Fibroblast of skin of right quadriceps (primary cell): ENCODE measurements at places on chromosomes 5 and 9.

DNA sequence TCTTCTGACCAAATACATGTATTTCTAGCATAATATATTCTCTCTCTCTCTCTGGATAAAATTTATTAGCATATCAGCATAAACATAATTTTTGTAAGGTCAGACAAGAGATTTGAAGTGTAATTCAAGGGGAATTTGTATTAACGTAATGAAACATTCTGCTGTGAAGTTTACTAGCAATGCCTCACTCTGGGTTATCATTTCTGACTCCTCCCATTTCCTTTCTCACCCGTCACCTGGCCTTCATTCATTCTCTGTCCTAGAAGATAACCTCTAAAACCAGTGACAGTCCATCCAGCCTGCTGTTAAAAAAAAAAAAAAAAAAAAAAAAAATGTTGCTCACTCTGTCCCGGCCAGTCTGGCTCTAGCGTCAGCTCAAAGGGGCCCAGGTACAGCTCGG, 27.1 kb downstream of the GRAMD2B start:
- DNase-seq: no peak

GRCh38 chr9:72185561-72185960, 36.3 kb downstream of the GDA start:
- no peak for DNase-seq

DNA sequence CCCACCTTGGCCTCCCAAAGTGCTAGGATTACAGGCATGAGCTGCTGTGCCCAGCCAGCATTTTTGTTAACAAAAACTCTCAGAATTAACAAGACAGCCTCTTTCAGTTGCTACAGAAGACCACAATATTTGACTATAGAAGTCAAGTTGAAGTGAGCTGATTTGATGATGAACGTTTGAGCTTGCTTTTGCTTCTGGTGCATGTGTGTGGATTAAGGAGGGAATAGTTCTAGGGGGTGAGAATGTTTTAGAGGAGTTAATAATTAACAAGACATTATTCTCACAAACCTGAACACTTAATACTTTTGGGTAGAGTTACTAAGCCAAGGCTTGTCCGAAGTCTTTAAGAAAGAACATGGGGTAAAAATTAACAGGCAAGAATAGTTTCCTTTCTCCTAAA, 191.6 kb downstream of the TENT4A start:
- DNase-seq: no peak

DNA sequence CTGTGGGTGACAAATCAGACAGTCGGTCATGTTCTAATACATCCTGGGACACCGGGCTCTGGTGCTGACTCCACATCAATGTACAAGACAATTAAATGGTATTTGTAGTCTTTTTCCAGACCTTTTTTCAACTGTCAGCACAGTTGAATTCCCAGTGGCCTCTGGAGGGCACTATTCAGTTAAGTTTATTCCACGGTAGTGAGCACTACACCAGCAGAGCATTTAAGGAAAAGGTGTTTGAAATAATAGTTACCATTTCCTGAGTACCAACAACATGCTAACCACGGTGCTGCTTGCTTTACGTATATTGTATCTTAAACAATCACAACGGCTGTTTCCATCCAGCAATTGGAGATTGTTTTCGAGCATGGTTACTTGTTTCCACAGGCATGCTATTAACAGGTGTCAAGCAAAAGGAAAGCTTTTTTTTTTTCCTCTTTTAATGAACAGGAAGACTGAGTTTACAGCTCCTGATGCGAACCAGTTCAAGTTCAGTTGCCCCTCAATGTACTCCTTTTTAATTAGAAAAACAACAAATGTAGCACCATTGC, 186.7 kb downstream of the PDZD2 start:
- DNase-seq: peak; percentile 60

DNA sequence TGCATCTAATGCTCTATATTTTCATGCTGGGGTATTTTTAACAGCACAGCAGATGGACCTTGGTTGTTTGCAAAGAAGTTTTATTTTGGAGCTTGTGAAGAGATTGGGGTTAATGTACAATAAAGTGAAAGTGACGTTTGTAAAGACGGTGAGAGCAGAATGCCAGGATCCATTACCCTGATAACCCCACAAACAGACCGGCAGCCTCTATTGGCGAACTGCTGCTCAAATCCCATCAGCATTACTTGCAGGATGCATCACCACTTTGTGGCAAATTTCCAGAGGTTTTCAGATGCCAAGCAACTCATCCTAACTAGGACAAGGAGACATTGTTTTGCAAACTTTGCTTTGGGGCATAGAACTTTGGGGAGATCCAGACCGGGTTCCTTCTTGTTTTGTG, 383.3 kb upstream of the ZNF462 start:
- DNase-seq: peak; percentile 77

GRCh38 chr9:10230512-10230911, 382.3 kb downstream of the PTPRD start:
- no peak for DNase-seq

DNA sequence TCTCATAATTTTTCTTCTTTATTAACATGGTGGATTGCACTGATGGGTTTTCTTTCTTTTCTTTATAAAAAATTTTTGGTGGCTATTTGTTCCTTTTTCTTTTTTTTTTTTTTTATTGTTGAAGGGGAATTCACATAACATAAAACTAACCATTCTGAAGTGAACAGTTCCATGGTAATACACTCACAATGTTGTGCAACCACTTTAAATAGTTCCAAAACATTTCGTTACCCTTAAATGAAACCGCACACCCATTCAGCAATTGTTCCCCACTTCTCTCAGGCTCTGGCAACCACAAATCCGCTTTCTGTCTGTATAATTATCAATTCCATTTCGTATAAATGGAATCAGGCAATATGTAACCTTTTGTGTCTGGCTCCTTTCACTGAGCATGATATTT, 11.7 kb upstream of the SETX start:
- no peak for DNase-seq

DNA sequence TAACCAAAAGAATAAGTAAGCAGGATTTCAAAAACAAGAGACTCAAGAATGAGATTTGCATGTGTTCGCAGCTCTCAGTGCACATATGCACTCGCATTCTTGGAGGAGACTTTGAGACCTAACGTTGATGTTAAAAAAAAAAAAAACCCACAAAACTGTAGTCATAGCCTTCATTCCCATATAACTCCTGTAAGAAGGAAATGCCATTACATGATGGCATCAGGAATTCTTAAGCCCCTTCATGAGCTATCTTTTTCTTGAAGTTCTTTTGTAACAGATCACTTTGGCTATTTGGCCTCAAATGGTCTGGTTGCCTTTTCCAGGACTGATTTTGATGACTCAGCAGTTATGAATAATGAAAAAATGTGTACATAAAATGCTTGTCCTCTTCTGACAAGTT, 113.8 kb downstream of the ALDH1A1 start:
- peak; percentile 88 for DNase-seq

DNA sequence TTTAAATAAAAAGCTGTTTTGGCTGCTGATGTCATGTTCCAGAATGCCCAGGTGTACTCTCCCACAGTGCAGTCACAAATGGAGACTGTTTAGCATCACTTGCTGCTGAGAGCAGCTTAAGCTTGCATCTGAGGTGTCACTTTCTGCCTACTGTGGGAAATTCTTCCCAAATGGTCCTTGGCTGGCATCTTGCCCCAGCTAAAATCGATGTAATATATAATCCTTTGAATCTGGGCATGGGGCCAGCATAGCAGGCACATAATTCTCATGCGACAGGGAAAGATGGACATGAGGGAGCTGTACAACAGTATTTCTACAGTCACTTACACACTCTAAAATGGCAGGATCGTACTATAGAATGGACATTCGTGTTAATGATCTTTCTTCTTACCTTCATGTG, 144.3 kb downstream of the MACIR start:
- DNase-seq: no peak

DNA sequence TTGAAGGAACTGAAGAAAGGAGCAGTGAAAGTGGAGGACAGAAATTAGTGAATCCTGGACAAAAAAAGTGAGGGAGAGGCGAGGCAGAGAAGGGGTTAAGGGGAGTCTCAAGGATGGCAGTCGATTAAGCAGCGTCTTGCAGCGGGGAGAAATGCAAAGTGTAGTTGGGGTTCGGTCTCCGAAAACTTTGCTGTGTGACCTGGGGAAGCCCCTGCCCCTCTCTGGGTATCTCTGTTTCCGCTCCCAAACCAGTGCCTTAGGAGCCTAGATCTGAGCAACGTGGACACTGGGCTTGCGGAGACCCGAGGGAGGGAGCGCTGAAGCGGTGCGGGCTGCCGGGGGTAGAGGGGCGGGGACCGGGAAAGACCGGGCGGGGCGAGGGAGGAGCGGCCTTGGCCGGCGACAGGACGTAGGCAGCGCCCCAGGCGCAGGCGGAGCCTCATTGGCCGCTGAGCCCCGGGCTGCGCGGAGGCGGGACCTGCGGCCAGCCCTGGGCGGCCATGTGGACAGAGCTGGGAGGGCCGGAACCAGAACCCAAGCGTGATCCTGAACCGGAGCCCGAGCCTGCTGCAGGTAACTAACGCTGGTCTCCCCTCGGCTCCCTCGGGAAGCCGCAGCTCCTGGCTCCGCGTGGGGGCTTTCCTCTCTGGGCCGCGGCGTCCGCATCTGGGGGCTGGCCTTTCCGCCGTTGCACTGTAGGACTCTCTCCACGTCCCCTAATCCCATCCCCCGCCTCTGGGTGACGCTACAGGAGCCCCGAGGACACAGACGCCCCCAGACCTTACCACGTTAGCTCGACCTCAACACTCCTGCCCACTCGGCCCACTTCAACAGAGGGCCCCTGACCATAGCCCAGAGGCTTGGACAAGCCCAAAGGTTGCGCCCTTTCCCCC, at the start of gene ALDH1B1:
ALDH1B1 (plus strand) TSS at position 468 of the 893 bp plus-strand sequence. CDS start 3,047 bp downstream, outside the sequence.
- DNase-seq: peak; percentile 79

GRCh38 chr5:94326586-94326985, 291.8 kb downstream of the KIAA0825 start:
- DNase-seq: no peak

GRCh38 chr5:15790446-15791018, 290.6 kb downstream of the FBXL7 start:
- peak; percentile 40 for DNase-seq

DNA sequence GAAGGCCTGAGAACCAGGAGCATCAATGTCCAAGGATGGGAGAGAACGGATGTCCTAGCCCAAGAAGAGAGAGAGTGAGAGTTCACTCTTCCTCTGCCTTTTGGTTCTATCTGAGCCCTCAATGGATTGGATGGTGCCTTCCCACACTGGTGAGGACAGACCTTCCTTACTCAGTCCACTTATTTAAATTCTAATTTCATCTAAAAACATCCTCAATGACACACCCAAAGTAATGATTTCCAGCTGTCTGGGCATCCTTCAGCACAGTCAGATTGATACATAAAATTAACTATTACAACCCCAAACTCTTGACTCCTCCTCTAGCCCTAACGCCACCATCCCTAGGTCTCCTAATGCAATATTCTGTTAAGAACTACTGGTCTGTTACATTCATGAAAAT, 122.0 kb downstream of the GAS1 start:
- no peak for DNase-seq

DNA sequence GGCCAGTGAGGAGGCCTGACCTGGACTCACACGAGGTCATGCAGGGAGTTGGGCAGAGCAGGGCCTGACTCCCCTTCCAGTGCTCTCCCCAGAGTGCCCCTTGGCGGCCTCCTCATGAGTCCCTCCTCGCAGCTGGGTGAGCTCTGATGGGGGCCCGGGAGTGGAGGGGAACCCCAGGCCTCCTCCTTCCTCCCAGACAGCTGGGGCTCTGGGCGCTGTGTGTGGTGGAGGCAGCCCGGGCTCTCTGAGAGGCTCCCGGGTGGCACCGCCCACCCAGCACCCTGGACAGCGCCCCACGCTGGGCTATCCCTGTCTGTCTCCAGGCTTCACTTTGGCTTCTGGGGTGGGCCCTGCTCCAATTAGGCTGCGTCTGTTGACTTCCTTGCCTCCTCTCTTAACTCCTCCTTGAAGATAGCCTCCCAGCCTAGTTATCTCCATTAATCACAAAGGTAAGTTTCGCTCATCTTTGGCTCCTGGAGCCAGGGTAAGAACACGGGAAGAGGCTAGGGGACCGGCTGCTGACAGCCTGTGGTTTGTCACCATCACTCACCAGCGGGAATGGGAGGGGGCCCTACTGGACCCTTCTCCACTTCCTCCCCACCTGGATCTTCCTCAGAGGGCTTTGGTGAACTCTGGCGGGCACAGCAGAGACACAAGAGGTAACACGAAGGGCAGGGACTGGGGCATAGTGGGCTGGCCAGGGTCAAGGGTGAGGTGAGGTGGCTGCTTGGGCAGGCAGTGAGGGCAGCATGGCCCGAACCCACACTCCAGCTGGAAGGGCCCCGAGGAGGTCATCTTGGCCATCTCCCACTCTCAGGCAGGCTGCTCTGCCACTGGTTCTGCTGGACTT, 13.1 kb downstream of the PSD2 start:
- peak; percentile 39 for DNase-seq

DNA sequence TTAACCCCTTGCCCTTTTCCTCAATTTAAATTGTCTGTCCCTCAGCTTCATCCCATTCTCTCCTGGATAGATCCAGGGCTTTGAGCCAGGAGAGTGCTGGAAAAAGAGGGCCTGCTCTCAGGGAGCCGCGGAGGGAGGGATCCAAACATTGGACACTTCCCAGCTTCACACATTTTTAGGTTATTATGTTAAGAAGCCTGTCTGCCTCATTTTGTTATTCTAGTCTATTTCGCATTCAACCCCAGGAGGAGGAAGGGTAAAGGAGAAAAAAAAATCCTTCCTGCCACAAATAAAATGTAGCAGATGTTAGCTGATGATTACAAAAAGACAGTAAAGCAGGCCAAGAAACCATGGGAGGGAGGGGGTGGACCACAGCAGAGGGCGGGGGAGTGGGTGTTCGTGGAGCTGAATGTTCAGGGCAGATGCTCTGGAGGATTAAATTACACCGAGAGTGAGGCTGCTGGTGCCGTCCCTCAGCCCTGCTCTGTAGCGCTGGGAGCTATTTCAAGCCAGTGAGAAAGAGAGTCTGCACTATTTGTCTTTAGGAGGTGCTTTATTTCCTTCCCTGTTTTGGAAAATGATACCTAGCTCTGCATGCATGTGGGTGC, 60.6 kb upstream of the ZFR start:
- DNase-seq: peak; percentile 98
